Stimulated activated CD4-positive, alpha-beta T cell treated with anti-CD3 and anti-CD28 coated beads, Interleukin-1b, Interleukin-23, amount 100 ng/mL, for 4 hours (primary cell): ENCODE measurements at places on chromosomes 11 and 22.

DNA sequence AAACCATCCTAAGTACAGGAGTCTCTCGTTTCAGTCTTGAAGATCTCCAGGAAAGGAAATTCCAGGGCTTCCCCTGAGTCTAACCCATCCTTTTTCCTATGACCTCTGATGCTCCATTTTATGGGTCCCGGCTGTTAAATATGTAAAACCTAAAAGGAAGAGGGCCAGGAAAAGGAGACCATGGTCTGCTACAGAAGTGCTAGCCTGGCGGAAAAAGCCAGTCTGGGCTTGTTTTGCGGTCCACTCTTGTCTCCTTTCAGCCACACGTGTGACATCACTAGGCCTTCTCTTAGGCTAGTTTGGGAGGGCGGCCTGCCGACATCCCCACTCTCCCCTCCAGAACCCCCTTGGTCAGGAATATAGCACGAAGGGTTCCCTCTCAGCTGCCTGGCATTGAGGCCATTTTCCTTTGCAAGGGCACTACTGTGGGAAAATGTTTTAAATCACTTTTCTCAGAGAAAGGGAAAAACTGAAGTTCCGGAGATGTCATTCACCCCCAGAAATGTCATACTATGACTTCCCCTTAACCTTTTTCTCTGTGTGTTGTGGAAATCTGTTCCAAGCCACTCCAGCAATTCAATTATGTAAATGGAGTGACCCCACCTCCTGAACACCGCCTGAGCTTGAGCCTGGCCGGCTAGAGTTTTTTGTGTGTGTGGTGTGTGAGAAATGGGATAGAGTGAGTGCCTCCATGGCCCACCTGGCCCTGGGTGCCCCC lies 86.9 kb downstream of the UBASH3B start:
- DNase-seq, result no peak

GRCh38 chr22:40701274-40701673 lies 22.0 kb downstream of the MCHR1 start:
- DNase-seq, result no peak

DNA sequence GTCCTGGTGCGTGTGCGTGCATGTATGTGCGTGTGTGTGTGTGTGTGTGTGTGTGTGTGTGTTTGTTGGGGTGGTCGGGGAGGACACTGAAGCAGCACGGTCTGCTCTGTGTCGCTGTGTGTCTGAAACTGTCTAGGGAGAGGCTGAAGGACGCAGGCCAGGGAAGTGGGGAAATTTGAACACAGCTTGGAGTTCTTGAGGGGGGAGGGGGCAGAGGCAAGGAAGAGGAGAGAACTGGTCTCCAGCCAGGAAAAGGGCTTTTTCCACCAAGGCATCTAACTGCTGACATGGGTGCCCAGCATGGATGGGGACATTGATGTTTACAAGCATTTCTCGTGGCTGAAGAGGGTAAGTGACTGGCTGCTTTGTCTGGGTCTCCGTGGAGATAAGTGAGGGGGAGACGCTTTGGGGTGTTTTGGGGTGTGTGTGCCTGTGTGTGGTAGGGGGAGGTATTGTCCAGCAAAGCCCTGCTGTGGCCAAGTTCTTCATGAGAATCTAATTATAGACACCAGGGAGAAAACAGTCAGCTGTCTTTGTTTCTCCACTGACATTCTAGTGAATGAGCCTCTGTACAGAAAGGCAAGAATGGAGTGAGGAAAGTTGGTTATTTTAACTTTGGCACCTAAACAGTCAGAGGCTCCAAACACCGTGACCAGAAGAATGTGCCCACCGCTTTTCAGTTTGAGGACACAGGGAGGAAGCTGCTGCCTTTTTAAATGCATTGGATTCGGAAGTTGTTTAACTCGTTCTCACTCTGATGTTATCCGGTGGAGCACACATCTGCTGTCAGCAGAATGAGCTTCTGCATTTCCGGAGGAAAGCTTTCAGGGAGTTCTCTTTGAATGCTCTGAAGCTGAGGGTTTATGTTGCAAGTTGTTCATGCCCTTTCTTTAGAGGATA lies 63.7 kb downstream of the PPFIBP2 start:
- no peak for DNase-seq

- DNase-seq, result no peak
Measured at GRCh38 chr22:20148414-20148813, 2.4 kb downstream of the CCDC188 start.

GRCh38 chr22:39738746-39739145 lies 154.8 kb downstream of the ENTHD1 start:
- no peak for DNase-seq

DNA sequence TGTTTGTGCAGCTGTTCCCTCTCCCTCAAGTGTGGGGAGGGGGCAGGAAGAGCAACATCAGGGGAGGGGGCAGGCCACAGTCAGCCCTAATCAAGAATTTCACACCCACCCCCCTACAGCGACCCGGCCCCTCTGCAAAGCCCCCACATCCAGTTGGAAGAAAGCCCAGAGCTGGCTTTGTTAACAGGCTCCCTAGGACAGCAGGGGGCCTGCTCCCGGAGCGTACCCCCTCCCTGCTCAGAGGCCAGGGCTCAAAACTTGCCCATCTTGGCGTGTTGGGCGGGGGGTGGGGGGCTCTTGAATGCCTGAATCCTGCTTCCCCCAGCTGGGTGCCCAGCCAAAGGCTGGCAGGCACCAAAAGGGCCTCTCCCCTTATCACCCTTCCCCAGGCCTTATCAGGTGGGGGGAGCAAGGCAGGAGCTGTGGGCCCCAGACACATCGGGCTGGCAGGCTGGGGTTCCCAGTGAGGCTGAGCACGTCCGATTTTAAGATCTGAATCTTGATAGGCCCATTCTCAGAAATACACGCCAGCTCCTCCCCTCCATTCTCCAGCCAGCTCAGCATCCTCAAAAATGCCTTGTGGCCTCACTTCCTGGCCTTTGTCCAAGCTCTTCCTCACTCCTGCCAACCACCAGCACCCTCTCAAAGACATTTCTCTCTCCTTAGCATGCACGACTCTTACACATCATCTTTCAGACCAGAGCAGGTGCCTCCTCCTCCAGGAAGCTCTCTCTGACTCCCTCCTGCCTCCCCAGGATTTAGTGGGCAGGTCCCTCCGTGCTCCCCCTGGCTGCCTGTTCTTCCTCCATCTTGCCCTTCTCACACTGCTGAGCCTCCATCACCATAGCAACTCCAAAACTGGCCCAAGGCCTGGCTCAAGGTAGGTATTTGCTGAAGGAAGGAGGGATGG lies 384.8 kb downstream of the MN1 start:
- DNase-seq, result no peak

DNA sequence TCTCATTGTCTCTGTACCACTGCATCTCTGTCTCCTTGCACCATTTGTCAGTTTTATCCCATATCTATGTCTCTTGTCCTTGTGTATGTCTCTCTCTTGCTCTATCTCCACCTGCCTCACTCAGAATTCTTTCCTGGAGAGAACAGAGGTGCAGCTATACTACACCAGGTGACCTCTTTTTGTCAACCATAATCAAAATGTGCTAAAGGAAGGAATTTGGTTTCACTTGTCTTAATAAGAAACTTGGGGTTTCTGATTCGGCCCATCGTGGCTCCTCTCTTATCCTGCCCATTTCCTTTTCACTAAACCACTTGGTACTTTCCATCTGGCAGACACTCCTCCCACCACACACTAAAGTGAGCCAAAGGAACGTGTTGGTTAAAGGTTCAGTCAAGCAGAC lies 2.0 kb upstream of the C11orf42 start:
- no peak for DNase-seq

DNA sequence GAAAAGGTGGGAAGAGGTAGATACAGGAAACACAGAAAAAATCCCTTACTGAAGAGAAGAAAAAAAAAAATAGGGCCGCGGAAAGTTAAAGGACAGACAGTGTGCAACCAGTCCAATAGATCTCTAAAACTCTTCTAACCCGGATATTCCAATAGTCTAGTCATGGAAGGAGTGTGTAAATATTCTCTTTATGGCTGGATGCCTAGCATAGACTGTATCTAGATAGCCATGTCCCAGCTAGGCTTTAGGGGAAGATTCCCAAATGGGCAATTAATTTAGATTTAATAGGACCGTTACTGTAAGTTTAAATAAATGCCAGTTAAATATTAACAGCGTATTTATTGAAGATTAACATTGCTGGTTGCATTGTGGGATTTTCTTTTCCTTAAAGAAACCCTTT lies 532.7 kb downstream of the NTM start:
- no peak for DNase-seq

DNA sequence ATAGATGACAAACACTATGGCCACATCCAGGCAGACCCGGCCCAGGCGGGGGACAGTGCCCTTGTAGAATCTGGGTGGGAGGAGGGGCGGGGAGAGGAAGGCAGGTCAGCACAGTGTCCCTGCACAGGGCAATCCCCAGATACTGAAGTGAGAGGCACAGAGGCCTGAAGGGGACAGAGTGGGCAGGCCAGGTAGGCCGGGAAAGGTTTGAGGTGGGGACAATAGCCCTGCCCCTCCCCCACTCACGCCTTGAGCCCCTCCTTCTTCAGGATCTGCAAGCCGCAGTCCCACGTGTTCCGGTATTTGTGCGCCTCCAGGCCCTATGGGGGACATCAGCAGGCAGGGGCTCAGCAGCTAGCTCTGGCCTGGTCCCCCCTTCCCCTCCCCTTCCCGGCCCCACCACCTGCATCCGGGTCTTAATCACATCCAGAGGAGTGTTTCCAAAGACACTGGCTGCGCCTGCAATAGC lies 2.3 kb downstream of the SLC25A1 start:
- DNase-seq, result no peak

- DNase-seq, result no peak
Measured at GRCh38 chr11:63572026-63572688, 9.0 kb upstream of the PLAAT2 start.

DNA sequence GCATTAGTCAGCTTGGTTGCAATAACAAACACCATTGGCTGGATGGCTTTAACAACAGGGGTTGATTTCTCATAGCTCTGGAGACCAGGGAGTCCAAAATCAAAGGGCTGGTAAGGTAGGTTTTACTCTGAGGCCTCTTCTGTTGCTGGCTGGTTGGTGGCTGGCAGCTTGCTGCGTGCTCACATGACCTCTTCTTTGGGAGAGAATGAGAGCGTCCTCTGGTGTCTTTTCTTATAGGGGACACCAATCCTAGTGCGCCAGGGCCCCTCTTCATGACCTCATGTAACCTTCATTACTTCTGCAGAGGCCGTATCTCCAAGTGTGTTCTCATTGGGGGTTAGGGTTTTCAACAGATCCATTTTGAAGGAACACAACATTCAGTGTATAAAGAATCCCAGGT lies 1308.3 kb downstream of the TBC1D22A start:
- DNase-seq, result no peak

DNA sequence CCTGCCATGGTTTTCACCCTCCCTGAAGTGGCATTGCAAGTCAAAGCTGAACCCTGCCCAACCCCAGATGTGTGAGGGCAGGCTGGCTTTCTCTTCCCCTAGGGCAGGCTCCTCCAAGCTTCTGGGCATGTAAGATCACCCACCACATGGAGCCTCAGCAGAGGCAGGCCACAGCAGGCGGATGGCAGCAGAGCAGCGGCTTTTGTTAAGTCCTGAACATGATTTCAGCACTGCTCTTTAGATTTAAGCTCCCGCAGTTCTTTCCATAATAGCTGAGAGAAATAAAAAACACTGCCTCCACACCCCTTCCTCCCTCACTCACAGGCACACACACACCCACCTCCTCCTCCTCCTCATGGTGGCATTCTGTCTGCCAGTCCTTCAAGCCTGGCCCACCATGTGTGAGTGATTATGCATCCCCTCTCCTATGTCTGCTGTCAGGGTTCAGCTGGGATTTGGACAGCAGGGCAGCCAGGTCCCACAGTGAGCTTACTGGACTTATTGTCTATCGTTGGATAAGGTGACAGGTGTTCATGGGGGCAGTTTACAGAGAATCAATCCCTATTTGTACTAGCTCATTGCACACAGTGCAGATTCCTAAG lies 5.0 kb upstream of the NTM start:
- no peak for DNase-seq

DNA sequence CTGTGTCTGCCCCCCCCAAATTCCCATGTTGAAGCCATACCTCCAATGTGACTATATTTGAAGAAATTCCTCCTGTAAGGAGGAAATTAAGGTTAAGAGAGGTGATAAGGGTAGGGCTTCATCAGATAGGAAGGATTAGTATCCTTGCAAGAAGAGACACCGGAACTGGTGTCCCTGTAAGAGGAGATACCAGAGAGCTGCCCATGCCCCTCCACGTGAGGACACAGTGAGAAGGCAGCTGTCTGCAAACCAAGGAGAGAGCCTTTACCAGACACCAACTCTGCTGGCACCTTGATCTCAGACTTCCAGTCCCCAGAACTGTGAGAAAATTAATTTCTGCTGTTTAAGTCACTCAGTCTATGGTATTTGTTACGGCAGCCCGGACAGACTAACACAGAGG lies 109.3 kb downstream of the ARFGAP2 start:
- no peak for DNase-seq

- no peak for DNase-seq
Measured at GRCh38 chr11:79018371-79018849, 422.4 kb downstream of the TENM4 start.

DNA sequence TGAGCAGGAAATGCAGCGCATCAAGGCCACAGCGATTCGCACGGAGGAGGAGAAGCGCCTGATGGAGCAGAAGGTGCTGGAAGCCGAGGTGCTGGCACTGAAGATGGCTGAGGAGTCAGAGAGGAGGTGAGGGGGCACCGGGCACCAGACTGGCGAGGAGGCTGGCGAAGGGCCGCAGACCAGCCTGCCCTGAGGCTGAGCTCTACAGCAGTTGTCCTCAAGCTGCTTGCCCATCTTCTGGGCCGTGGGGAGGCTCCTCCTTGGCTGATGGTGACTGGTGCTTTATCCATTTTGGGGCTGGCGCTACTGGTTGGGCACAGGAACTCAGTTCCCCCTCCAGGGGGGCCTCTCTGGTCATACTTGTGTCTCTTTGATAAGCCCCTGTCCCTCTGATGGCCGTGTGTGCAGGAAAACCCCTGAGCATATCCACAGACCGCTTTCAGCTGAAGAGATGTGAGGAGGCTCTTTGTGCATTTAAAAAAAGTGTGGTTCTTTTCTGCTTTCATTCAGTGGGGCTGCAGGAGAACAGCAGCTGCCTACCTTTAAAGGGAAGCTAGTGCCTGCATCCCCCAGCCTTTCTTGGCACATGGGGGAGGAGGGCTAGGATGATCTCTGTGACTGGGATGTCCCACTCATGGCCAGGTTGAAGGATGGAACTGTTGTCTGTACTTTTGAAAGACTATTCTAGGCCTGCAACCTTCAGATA lies 46.3 kb upstream of the CABP7 start:
- no peak for DNase-seq

GRCh38 chr22:45291931-45292290 lies 7.2 kb downstream of the UPK3A start:
- no peak for DNase-seq

- DNase-seq, result no peak
Measured at GRCh38 chr22:48884324-48884723, 943.3 kb downstream of the BRD1 start.
